ENCODE measurements at places on chromosomes 4 and X.
A peak's percentile ranks its signal among the peaks of the same experiment; 100 is the strongest.

- DNase-seq: no peak
Measured at GRCh38 chrX:68833448-68833805, 4.6 kb downstream of the EFNB1 start.

- no peak for DNase-seq
Measured at GRCh38 chrX:108114541-108114940, 23.0 kb downstream of the ATG4A start.

- DNase-seq: no peak
Measured at GRCh38 chr4:921830-922331, 10.2 kb downstream of the GAK start.

GRCh38 chrX:149371986-149372385 lies 133.1 kb downstream of the IDS start:
- DNase-seq: no peak

DNA sequence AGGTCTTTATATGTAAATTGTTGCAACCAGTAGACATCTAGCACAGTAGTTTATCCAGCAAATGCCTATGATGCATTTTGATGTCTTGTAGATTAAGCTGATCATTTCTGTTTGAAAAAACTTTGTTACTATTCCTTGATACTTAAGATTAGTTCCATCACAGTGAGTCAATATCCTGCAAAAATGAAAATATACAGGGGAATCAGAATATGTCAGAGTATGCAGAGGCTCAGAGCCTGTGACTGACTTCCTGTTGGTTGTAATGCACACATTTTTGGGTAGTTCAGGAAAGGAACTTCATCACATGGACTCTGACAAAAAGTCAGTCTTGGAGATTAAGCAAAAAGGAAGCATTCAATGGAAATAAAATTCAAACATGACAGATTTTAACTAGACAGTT lies 815.5 kb downstream of the FAT4 start:
- no peak for DNase-seq

- no peak for DNase-seq
Measured at GRCh38 chrX:102784550-102784949, 64.0 kb downstream of the GPRASP3 start.

GRCh38 chr4:169246279-169246678 lies 24.5 kb downstream of the SH3RF1 start:
- DNase-seq: no peak

GRCh38 chr4:7241597-7242125 lies 49.3 kb downstream of the SORCS2 start:
- DNase-seq: no peak

GRCh38 chrX:153538424-153538823 lies 21.0 kb downstream of the ATP2B3 start:
- DNase-seq: no peak

GRCh38 chr4:185881430-185881829 lies 69.4 kb upstream of the SORBS2 start:
- DNase-seq: no peak

DNA sequence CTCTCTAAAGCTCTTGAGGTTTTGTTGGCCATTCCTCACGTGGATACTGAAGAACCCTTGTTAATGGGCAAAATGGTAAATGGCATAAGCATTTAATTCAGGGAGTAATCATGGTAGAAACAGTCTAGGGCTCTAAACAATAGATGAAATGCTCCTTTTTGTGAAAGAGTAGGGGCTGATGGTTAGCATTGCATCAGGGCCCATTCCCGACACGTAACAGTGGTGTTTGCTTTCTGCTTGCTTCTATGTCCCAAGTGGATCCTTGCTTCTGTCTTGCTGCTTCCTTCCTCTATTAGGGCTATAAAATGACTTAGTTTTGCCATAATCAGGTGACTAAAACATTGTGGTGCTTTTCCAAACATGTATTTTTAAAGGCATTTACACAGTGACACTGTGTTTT lies 230.9 kb upstream of the AFF2 start:
- DNase-seq: no peak

DNA sequence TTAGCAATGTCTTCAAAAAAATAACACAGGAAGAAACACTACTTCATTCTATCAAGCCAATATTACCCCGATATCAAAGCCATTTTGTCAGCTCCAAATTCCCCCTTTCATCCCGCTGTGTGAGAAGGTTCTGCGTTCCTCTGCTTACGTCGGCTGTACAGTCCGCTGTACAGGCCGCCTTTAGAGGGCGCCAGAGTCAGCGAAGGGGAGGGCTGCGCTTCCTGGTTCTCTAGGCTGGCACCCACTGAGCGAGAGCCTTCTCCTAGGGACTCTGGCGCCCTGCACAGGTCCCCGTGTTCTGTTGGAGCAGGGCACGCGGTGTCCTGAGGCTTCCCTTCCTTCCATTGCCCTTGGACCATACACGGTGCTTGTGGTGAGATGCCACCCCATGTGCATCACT lies 25.3 kb upstream of the CT45A1 start:
- no peak for DNase-seq

DNA sequence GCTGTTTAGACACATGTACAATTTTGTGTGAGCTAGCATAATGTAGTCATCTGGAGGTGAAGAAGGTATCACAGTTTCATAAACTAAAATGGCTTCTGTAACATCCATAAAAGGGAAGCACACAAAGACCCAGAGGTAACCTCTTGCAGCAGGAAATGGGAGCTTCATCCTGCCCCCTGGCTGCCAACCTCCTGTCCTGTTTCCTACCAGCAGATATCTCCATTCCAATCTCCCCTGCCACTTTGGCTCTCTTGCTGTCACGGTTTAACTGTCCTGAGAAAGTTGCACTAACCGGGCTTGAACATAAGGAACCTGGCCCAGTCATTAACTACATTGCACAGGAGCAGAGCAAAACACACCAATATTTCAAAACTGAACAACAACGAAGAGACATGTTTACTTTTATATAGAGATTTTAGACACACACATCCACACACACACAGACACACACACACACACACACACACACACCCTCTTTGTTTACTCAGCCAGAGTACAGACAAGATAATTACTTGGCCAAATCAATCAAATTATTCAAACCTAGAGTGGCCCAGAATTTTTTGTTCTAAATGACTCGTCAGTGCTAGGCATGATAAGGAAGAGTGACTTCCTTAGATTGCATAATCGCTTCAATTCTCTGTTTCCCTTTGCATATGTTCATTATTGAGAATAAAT lies 24.2 kb downstream of the MID2 start:
- DNase-seq: no peak

- DNase-seq: no peak
Measured at GRCh38 chrX:147602176-147602696, 309.5 kb upstream of the FMR1 start.

DNA sequence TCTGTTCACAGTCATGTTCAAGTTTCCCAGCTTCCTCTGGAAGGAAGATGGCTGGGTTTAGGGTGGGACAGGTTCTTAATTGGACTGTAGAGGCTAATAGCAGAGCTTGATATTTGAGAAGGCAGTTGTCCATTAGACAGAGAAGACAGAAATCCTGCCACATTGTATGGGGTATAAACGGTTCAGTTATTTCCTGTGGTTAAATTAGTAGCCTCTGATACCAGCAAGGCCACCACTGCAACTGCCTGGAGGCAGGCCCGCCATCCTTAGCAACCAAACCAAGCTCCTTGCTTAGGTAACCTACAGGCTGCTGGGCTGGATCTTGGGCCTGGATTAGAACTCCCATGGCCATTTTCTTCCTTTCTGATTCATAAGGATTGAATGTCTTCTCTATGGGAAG lies 1367.0 kb downstream of the PCDH7 start:
- DNase-seq: no peak

GRCh38 chr4:60581919-60582536 lies 618.1 kb upstream of the ADGRL3 start:
- DNase-seq: no peak

- no peak for DNase-seq
Measured at GRCh38 chr4:17251101-17251500, 260.8 kb downstream of the QDPR start.

DNA sequence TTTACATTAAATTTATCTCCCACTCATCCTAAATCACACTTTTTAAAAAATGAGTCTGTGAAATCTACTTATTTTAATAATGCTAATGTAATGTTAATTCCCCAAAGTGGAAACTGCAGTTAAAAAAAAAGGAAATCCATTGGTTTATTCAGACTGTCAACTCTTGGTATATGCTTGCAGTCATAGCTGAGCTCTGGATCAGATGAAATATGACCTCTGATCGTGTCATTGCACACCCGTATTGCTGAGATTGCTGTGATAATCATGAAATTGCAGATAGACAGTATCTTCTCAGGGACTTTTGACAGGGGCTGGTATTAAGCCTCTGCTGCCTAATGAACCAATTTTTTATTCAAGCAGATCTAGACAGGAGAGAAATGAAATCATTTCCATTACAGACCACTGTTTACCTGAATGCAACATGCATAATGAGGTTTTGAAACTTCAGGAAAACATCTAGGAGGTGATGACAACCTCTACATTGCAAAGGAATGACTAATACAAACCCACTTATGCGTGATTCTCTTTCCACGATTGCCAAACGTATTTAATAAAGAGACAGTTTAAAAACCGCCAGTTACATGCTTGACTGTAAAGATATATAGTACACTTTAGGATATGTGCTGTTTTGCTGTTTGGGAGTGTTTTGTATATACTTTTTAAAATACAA lies 138.3 kb upstream of the PUDP start:
- DNase-seq: no peak

- DNase-seq: no peak
Measured at GRCh38 chr4:84718699-84719098, 135.8 kb downstream of the CDS1 start.

- no peak for DNase-seq
Measured at GRCh38 chr4:76155979-76156378, 7.8 kb upstream of the NUP54 start.

GRCh38 chrX:19981947-19982346 lies 8.9 kb downstream of the BCLAF3 start:
- DNase-seq: no peak

- no peak for DNase-seq
Measured at GRCh38 chr4:15054541-15054940, 52.3 kb downstream of the CPEB2 start.

DNA sequence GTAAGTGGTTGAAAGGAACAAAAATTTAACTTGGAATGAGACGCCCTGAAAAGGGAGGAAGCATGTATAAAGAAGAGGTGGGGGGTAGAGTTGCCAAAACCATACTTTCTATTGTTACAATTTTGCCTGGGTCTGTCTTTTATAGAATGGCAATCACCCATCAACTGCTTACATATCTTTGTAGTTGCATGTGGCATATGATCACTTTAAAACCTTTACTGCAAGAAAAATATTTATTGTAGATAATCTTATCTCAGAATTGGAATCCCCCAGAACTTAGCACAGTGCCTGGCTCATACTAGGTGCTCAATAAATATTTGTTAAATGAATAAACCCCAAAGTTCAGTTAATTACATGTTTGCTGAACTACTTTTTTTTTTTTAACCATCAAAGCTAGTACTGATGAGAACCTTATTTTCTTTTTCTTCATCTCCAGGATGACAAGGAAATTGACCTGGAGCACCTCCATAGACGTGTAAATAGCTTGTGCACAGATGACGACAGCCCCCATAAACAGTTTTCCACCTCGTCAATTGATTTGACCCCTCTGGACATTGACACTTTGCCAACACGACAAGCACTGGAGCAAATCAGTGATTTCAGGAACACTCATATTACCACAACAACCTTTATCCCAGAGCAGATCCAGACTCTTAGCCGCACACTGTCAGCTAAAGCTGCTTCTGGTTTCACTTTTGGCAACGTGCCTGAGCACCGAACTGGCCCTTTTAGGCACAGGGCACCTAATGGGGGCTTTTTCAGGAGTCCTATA lies 56.7 kb upstream of the ATOH1 start:
- DNase-seq: no peak

DNA sequence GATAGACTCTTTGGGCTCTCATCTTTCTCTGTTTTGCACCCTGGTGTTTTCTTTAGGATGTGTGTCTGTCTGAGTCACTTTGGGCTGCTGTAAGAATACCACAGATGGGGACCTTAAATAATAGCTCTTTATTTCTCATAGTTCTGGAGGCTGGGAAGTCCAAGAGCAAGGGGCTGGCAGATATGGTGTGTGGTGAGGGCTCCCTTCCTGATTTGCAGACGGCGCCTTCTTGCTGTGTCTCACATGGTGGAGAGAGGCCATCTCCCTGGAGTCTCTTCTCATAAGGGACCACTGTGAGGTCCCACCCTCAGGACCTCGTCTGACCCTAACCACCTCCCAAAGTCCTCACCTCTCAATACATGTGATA lies 93.7 kb upstream of the ADRA2C start:
- no peak for DNase-seq

GRCh38 chr4:6469144-6469543 lies 3.3 kb downstream of the PPP2R2C start:
- DNase-seq: no peak

- DNase-seq: no peak
Measured at GRCh38 chrX:130714665-130715064, 188.3 kb downstream of the ENOX2 start.

- DNase-seq: no peak
Measured at GRCh38 chr4:97589481-97590196, 553.6 kb downstream of the STPG2 start.

DNA sequence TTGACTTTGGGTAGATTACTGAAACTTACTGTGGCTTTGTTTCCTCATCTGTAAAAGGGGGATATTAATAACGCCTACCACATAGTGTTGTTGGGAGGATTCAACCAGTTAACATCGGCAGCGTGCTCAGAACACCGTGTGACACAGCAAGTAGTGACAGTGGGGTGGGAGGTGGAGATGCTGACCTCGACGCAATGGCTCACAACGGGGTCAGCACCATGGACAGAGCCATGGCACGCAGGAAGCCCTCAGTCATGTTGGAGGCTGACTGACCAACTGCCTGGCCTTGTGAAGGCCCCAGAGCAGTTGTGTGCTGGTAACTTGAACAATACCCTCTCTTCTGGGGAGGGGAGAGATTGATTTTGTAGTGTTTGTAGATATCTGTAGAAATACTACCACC lies 93.2 kb downstream of the WFS1 start:
- peak; percentile 11 for DNase-seq

DNA sequence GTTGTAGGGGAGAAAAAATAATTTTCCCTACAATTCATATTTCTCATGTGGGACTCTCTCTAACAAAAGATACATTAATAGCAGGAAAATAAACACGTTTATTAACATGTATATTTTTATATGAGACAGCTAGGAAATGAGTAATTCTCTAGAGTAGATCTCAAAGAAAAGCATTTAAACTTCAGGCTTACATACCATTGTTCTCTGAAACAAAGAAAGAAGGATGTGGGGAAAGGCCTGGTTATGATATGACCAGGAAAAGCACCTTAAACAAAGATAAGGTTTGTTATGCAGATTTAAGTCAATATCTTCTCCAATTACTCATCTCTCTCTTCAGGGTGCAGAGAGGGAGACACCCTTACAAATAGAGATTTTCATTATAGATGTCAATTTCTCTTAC lies 131.3 kb downstream of the SLC7A11 start:
- no peak for DNase-seq

GRCh38 chr4:150799207-150799606 lies 215.9 kb downstream of the LRBA start:
- no peak for DNase-seq

- DNase-seq: no peak
Measured at GRCh38 chr4:13097971-13098370, 386.2 kb downstream of the RAB28 start.

All from activated CD8-positive, alpha-beta memory T cell treated with anti-CD3 and anti-CD28 coated beads for 1 hour (primary cell).